GM23338 (cell line): ENCODE measurements at places on chromosomes 3 and 15. TPM values are rescaled to one million over a fixed set of nuclear protein-coding genes. Genes with fewer than 3 reads are reported as not detected.

DNA sequence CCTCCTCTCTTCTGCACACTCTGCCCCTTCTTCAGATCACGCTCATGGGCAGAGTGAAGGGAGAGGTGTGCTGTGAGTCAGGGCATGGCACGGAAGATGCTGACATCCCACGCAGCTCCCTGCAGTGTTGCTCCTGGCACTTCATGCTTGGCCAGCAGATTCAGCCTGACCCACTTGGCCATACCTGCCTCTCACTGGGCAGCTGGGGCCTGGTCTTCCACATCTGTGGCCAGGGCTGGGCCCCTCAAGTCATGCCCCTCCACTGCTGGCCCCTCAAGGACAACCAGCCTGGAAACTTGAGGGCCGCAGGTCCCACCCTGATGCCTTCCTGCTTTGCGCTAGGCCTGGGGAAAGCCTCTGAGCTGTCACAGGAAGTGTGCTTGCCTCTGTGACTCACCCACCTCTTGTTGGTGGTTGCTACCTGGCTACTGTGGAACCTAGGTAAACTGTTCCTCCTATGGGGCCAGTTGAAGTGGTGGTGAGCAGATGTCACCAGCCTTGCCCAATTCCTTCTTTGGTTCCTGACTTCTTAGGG, 48.7 kb downstream of the BSN start:
- H3K27ac ChIP-seq: no peak overlapping the region
- no peak for DNase-seq
- no peak overlapping the region for H3K4me3 ChIP-seq

DNA sequence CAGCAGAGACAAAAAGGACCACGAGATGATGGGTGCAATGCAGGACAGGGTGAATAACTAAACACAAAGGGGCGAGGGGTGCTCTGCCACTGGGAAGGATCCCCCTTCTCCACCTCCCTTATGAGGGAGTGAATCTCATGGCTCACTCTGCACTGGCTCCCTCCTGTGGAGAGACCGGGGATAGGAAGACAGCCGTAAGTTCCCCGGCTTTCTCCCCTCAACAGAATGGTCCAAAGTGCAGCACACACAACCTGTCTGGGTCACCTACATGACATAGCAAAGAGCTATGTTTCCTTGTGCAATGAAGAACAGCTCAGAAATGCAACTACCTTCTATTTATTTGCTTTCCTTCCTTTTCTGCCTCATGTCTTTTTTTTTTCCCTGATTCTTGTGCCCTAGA, 7.8 kb upstream of the ACSBG1 start:
- 0 out of 2 replicates have a peak overlapping the region, but pooled peaks have one; percentile 34 for H3K27ac ChIP-seq
- H3K27me3 ChIP-seq: no peaks in the 10 kb centered on the region
- no peaks in the 10 kb centered on the region for H3K36me3 ChIP-seq
- H3K4me1 ChIP-seq: peaks cover 25% of the 10 kb centered on the region
- peak; percentile 79 for DNase-seq

DNA sequence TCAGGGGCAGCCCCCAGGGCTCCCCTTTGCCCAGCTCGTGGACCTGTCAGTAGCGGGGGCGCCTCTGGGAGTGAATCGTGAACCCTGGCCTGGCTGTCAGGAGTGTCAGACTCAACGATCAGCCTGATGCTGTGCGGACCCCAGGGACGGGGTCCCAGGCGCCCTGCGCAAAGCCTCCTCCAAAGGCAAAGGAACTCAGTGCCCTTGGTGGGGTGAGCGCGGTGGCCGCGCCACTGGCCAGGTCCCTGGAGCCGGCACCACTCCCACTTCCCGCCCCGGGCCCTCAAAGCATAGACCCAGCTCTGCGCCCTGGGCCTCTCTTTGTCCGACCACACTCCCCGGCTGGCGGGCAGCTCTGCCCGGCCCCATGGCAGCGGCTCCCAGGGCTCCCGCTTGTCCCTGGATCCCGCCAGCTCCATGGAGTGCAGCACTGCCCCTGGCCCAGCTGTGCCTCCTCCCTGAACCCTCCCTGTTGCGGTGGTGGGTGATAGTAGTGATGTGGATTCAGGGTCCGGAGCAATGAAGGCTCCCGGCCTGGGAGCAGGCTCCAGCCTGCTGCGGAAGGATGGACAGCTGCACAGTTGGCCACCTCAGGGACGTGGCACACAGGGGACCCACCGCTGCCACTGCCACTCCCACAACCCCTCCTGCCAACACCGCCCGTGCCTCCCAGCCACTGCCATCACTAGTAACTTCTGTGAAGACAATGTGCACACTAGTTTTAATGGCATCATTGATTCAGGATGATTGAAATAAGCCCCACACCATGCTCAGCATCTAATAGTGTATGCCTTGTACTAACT, 263.8 kb downstream of the ZBBX start:
- no peaks in the 10 kb centered on the region for H3K4me1 ChIP-seq
- H3K4me3 ChIP-seq: no peak overlapping the region
- no peak overlapping the region for H3K27ac ChIP-seq

DNA sequence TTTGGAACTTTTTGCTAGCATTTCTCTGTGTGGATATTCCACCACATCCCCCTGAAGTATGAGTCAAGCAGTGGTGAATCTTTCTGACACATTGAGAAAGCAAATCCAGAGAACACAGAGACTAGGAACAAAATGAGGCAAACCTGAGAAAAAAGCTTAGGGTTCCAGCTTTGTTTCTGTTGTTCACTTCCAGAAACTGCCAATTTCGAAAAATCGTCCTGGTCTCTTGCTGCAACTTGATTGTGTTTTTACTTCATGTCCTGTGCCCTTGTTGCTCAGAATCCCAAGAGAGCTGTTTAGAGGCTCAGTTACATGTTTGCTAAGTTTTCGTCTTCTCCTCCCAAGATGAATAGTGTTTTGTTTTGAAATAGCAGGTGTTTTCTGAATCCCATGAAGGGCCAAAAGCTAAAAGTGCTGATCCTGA, 13.7 kb downstream of the MAP2K1 start:
- no peak overlapping the region for H3K4me3 ChIP-seq
- no peak for DNase-seq
- no peaks in the 10 kb centered on the region for H3K27me3 ChIP-seq
- peak overlapping the region; percentile 48 for H3K27ac ChIP-seq
- H3K36me3 ChIP-seq: 0 out of 2 replicates have a peak, but pooled peaks cover 5% of the 10 kb centered on the region
- H3K4me1 ChIP-seq: peaks cover 36% of the 10 kb centered on the region

GRCh38 chr3:146181216-146181615, 20.2 kb upstream of the PLOD2 start:
- no peaks in the 10 kb centered on the region for H3K27me3 ChIP-seq
- H3K4me3 ChIP-seq: no peak overlapping the region
- H3K4me1 ChIP-seq: no peaks in the 10 kb centered on the region
- DNase-seq: no peak
- H3K36me3 ChIP-seq: no peaks in the 10 kb centered on the region

IMP3 gene
- 210 and 219 TPM in 2 replicates for polyA plus RNA-seq

CP gene
- 2.3 and 3.6 TPM in 2 replicates for polyA plus RNA-seq

GABRR3 gene
- polyA plus RNA-seq: not detected in 2 replicates

ANKRD34C gene
- polyA plus RNA-seq: not detected in 2 replicates

PLIN1 gene
- 0.21 and 0.45 TPM in 2 replicates for polyA plus RNA-seq

GLDN gene
- polyA plus RNA-seq: 0.19 and 0.32 TPM in 2 replicates
